ENCODE measurements at places on chromosomes 7 and 10. TPM values are rescaled to one million over a fixed set of nuclear protein-coding genes. Genes with fewer than 3 reads are reported as not detected.

COPS6 gene
- total RNA-seq, result 40.4 TPM

FBXO24 gene
- 0.41 TPM for total RNA-seq

NME8 gene
- total RNA-seq, result not detected

CALD1 gene
- 27.3 TPM for total RNA-seq

RPS24 gene
- 2,828 TPM for total RNA-seq
